ENCODE measurements at places on chromosomes 1 and 21. TPM values are rescaled to one million over a fixed set of nuclear protein-coding genes. Genes with fewer than 3 reads are reported as not detected.

- peak; percentile 59 for ATAC-seq
These were observed 163.4 kb upstream of the USP24 start for GRCh38 chr1:55378582-55378981.

- no peak for ATAC-seq
These were observed 294.7 kb downstream of the SIPA1L2 start for GRCh38 chr1:232335261-232335660.

HAPLN2 gene
- 3.3 TPM for total RNA-seq

- ATAC-seq: peak; percentile 21
These were observed 46.4 kb downstream of the AJAP1 start for GRCh38 chr1:4700801-4701200.

DNA sequence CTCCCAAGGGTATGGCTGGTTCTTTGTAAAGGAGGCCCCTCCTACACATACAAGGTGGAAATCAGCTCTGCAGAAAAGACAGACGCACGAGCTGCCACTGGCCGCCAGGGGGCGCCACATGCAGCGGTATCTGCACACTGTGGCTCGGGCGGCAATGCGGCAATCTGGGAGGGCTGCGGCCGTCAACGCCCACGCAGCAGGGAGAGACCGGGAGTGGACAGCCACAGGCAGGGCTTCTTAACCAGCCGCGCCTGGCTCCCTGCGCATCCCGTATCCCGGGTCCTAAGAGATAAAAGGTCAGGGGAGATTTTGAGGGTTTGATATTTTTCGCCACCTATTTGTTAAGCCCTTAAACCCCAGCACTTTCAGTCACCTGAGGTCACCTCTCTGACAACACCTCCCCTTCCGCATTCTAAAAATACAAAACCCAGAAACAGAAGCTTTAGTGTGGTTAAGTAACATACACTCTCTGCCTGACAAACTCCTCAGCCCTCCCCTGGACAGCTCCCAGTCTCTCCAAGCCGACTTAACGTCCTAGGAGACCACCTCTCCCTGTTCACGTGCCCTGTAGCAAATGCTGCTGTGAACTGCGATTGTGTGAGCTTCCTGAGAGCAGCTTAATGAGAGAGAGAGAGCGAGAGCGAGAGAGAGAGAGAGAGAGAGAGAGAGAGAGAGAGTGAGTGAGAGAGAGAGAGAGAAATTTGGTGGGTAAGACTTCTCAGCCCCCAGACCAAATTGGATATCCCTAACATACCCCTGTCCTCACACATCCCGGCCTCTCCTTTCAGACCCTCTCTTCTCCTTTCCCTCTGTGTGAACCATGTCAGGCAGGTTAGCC lies 13.5 kb upstream of the KCNA2 start:
- peak; percentile 96 for ATAC-seq

- peak; percentile 3 for ATAC-seq
These were observed 19.2 kb downstream of the SLC66A1 start for GRCh38 chr1:19331262-19331878.

SH2D5 gene
- total RNA-seq: 8.0 TPM

G0S2 gene
- 73.7 TPM for total RNA-seq

KPRP gene
- total RNA-seq: 0.52 TPM

GRCh38 chr1:196387766-196388165 lies 220.5 kb downstream of the KCNT2 start:
- no peak for ATAC-seq

NEXN gene
- 7.5 TPM for total RNA-seq

DNA sequence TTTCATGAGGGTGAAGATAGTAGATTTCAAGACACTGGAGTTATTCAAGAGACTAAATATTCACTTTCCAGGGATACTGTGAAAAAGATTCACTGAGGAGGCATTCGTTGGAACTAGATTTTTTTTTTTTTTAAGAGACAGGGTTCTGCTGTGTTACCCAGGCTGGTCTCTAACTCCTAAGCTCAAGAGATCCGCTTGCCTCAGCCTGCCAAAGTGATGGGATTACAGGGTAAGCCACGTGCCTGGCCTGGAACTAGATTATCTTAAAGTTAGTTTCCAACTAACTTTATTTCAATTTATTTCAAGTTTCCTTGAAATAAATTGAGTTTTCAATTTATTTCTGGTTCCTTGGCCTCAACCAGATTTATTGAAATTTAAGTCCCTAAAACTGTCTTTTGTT lies 24.3 kb upstream of the MCL1 start:
- ATAC-seq: no peak

- ATAC-seq: peak; percentile 14
These were observed 24.2 kb downstream of the ZBTB18 start for GRCh38 chr1:244075247-244075722.

TCHH gene
- total RNA-seq: 1.5 TPM

DNA sequence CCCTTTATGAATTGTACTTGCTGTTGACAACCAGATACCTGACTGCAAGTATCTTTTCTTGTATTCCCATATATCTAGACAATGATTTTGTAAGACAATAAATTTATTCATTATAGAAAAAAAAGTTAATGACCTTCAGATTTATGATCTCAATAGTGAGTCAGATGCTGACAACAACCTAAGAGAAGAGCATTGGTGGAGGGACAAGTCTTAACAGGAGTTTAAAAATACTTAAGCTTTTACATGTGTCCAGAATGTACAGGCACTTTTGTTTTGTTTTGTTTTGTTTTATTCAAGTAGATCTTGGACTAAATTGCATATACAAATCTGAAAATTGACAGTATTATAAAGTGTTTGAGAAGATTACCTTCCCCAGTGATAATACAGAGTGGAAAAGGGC lies 1544.6 kb upstream of the B3GALT2 start:
- no peak for ATAC-seq

TSSK3 gene
- 2.9 TPM for total RNA-seq

- peak; percentile 56 for ATAC-seq
These were observed 9.6 kb downstream of the P3H1 start for GRCh38 chr1:42756956-42757891.

DNA sequence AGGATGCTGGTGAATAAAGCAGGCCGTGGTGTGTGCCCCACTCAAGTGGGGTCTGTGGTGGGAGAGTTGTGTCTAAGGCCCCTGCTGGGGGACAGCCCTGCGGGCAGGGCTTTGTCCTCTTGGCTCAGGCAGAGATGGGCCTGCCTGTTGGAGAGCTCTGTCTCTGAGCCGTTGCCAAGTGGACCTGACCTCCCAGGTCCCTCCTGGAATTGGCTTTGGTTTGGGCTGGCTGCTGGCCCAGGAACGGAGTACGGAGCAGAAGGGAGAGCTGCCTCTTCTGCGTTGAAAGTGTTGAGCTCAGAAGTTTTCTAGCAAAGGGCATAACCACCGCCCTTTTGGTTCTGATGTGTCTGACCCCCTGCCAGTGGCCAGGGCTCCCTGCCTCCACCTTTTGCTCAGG lies 153.9 kb downstream of the PEX14 start:
- ATAC-seq: no peak

DNA sequence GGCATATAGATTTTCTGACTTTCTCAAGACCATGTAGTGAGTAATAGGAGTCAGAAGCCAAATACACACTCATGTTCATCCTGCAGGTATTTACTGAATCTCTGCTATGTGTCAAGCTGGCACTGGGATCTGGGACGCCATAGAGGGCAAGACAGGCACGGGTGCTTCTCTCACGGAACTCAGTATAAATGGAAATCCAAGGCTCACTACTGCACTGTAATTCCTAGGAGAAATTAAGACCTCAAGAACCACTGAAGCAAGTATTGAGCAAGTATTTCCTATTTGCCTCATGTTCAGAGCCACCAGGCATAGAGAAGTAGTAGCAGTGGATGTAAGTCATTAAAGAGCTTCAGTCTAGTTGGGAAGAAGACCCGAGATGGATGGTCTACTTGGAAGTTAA lies 38.9 kb downstream of the EIF2D start:
- ATAC-seq: no peak

DNA sequence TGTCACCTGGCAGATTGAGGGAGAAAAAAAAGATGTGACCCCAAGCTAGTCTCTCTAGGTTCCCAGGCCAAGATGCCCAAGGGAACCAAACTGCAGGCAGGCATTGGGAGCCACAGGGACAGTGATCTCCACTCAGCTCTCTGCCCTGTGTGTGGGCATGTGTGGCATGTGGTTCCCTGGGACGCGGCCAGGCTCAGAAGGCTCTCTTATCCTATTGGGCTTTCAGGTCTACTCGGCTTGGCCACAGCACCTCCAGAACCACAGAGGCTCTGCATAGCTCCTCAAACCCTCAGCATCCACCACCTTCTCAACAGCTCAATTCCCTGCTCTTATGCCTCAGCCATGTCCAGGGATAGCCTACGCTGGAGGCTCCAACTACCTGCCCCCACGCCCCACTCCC lies 22.0 kb downstream of the IQGAP3 start:
- no peak for ATAC-seq

- no peak for ATAC-seq
These were observed 200.5 kb downstream of the TYW3 start for GRCh38 chr1:74933500-74933899.

- ATAC-seq: no peak
These were observed 45.9 kb downstream of the ARHGEF16 start for GRCh38 chr1:3500265-3500835.

- no peak for ATAC-seq
These were observed 364.0 kb downstream of the OLFM3 start for GRCh38 chr1:101632548-101633272.

DNA sequence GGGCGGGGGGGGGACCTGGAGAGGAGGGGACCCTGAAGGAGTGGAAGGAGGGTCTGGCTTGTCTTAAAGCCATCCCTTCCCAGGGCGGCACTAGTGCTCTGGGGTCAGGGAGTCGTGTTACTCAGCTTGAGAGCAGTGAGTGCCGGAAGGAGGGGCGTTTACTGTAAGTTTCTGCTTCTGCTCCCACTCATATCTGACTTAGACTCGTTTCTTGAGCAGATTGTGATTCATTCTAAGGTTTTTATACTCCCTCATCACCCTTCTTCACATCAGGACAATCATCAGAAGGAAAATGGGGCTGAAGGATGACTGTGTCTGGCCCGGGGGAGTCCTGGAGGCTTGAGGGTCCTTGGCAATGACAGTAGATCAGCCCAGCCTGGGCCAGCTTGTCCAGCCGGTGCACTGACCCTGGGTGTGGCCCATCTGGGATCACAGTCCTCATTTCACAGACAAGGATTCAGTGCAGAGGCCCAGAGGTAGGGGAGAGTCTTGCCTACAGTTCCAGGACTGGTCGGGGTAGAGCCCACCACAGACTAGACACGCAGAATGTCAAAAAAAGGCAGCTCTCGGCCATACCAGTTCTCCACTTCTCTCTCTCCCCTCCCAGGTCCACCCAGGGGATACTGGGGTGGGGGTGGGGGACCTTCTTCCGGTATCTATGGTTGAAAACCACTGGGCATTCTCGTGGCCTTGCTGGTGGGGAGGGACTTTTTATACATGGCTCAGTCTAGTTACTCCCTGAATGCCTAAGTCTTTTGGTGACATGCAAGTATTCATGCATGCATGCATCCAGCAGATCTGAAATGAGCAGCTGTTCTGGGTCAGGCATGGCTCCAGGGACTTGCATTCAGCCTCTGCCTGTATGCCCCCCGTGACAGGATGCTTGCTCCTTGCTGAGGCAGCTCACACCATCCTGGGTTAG lies 5.1 kb downstream of the TNFRSF8 start:
- ATAC-seq: peak; percentile 45

DNA sequence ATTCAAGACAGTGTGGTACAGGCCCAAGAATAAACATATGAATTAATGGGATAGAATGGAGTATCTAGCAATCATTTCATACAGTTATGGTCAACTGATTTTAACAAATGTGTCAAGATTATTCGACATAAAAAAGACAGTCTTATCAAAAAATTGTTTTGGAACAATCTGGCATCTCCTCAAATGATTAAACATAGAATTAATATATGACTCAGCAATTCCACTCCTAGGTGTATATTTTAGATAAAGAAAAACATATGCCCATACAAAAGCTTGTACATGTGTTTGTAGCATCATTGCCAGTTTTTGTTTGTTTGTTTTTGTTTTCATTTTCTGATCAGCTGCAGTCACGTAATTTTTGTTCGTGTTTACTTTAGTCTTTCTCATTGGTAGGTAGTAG lies 1188.3 kb downstream of the BRINP3 start:
- no peak for ATAC-seq

DNA sequence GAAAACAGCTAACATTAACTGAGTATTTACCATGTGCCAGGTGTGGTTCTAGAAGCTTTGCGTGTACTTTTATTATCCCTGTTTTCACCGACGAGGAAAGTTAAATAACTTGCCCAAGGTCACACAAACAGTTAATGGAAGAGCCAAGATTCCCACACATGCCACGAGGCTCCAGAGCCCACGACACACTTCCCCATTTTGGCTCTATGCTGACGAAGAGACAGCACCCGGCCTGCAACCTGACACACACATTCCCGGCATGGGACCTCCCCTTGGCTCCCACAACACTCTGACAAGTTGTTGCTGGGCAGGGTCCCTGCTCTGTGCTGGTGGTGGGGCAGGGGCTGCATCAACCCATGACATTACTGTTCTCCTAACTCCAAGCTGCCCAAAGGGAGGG lies 52.8 kb downstream of the RAP1GAP start:
- no peak for ATAC-seq

DNA sequence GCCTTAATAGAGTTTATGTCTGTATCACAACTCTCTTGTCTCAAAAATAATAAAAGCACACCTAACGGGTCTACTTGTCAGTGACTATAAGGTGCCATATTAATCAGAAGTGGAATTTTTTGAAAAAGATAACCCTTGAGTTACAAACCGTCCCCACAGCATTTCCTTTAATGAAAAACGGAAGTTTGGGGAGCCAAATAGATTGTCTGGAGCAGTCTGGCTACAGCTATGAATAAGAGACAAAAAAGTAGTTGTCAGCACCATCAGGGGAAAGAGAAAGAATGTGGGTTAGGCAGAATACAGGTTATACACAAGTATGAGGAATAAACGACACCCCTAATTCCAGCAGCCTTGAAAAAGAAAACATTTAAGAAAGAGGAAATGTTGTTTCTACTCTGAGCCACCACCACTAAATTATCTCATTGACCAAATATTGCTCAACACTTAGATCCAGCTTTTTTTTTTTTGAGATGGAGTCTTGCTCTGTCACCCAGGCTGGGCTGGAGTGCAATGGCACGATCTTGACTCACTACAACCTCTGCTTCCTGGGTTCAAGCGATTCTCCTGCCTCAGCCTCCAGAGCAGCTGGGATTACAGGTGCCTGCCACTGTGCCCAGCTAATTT lies 29.4 kb upstream of the USP24 start:
- ATAC-seq: no peak

- peak; percentile 44 for ATAC-seq
These were observed 10.0 kb upstream of the FCMR start for GRCh38 chr1:206931709-206932108.

HTR6 gene
- 0.56 TPM for total RNA-seq

DNA sequence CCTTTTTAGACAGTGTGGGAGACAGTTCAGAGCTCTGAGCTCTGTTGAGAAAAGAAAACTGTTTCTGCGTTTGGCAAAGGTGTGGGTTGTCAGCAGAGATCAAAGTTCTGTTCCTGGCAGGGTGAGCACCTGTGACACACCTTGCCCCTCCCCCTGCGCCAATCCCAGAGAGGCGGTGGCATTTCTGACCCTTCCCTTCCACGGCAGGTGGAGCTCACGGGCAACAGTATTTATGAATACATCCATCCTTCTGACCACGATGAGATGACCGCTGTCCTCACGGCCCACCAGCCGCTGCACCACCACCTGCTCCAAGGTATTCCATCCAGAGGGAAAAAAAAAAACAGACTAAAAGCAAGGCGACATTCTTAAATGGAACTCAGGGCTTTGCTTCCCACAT lies 20.7 kb downstream of the SIM2 start:
- no peak for ATAC-seq
